ENCODE measurements at places on chromosomes 4 and X.

GRCh38 chrX:129785160-129785947, 5.6 kb downstream of the SASH3 start:
- no peak for DNase-seq

DNA sequence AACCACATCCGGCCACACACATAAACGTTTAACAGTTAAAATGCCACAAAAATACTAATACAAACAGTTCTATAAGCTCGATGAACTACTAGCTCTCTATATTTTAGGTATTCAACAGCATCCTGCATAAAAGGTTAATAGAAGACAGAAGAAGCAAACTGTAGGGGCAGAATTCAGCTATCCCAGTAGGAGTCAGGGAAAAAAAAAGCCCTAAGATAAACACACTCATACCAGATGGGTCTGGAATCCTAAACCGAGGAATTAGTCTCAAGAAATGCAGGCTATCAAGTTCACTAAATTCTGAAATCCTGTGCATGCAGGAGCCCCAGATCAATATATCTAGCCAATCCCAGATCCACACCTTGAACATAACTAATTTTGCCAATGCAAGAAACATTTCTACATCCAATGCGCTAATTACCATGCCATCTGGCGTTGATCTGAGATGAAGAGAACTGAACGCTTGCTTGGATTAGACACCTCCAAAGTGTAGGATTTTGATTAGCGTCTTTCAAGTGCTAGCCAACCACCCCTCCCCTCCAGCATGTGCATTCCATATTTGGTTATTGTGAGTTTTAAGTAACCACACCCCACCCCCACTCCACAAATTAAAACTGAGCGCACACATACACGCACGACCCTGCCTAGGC, 512.2 kb upstream of the INTU start:
- no peak for DNase-seq

DNA sequence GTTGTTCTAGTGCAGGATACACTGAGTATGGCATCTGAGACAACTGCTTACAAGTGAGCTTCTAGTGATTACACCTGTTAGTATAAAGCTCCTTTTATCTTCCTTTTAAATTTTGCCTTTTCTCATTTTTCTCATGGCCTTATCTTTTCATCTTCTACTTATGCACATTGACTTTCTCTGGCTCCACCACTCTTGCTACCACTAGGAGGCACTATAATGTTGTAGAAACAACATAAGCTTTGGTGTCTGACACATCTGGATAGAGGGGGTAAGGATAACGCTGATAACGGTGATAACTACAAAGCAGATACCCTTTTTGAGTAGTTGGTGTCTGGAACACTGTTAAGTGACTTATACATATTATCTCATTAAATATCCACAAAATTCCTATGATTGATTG, 187.4 kb upstream of the TEX13C start:
- no peak for DNase-seq

DNA sequence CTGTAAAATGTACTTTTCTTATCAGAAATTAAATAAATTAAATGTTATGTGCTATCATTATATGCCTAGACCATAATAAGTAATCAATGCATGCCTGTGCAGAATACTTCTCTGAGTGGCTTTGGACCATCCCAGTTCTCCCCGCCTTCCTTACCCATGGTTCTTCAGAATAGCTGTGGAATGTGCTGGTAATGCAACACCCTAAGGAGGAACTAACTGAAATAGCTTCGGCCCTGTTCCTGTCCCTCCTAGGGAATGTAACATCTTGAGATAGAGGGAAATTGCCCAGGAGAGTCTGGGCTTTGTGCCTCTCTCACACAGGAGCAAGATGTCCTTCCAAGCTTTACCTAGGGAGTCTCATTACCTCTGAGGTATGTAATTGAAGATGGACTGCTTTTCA, 693.6 kb upstream of the HS3ST1 start:
- DNase-seq: no peak

Measured in NCI-H748 treated with DMSO at 0.1 percent for 48 hours (cell line).